HCT116 (cell line): ENCODE measurements at places on chromosomes 4 and X. TPM values are rescaled to one million over a fixed set of nuclear protein-coding genes. Genes with fewer than 3 reads are reported as not detected.

GRCh38 chr4:150588316-150588715, 6.4 kb downstream of the MAB21L2 start:
- H3K27me3 ChIP-seq: no peaks in the 10 kb centered on the region
- H3K27ac ChIP-seq: no peak overlapping the region
- no peaks in the 10 kb centered on the region; the same call in 1 of the 2 replicates for H3K36me3 ChIP-seq
- DNase-seq: no peak
- H3K4me1 ChIP-seq: no peaks in the 10 kb centered on the region
- no peak overlapping the region for H3K4me3 ChIP-seq

DNA sequence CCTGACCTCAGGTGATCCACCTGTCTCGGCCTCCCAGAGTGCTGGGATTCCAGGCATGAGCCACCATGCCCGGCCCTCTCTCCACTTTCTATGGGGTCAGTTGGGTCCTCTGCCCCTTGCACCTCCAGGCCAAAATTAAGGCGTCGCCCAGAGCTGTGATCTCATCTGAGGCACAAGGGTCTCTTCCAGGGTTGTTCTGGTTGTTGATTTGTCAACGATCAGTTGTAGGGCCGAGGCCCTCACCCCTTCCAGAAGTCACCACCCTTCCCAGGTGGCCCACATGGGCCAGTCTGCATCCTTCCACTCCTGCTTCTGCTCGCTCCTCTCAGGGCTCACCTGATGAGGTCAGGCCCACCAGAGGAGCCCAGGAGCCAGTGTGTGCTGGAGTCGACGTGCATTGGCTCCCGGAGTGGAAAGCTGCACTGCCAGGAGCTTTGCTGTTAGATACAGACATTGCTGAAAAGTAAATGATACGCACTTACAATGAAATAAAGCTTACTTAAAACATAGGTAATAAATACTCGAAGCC, 14.3 kb upstream of the TMEM271 start:
- DNase-seq: no peak
- no peak overlapping the region for H3K4me3 ChIP-seq
- no peaks in the 10 kb centered on the region for H3K27me3 ChIP-seq
- H3K36me3 ChIP-seq: no peaks in the 10 kb centered on the region

GRCh38 chrX:150544835-150545770, 23.3 kb upstream of the MTM1 start:
- H3K36me3 ChIP-seq: no peaks in the 10 kb centered on the region
- DNase-seq: no peak
- H3K27ac ChIP-seq: no peak overlapping the region
- no peaks in the 10 kb centered on the region for H3K4me1 ChIP-seq
- no peaks in the 10 kb centered on the region for H3K27me3 ChIP-seq
- H3K4me3 ChIP-seq: no peak overlapping the region

GRCh38 chr4:109065006-109065405, 237.5 kb downstream of the COL25A1 start:
- H3K27ac ChIP-seq: no peak overlapping the region
- H3K27me3 ChIP-seq: peaks cover 37% of the 10 kb centered on the region
- no peaks in the 10 kb centered on the region for H3K4me1 ChIP-seq
- no peak overlapping the region for H3K4me3 ChIP-seq
- DNase-seq: no peak

DNA sequence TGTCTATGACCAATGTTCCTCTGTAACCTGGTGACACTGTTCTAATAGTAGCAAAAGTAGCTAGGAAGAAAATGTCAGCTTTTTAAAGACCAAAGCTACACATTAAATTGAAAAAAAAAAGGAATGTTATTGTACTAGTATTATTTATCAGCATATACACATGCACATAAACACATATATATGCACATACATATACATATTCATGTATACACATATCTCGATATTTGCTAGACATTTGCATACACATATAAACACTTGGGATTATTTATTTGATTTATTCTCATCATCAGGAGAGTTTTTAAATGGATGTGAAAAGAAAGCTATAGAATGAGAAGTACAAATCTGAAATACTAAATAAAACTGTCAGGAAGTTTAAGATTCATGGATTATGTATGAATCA, 21.3 kb upstream of the NEIL3 start:
- H3K4me1 ChIP-seq: no peaks in the 10 kb centered on the region
- no peaks in the 10 kb centered on the region for H3K27me3 ChIP-seq
- H3K27ac ChIP-seq: no peak overlapping the region
- no peaks in the 10 kb centered on the region for H3K36me3 ChIP-seq
- no peak overlapping the region for H3K4me3 ChIP-seq

DNA sequence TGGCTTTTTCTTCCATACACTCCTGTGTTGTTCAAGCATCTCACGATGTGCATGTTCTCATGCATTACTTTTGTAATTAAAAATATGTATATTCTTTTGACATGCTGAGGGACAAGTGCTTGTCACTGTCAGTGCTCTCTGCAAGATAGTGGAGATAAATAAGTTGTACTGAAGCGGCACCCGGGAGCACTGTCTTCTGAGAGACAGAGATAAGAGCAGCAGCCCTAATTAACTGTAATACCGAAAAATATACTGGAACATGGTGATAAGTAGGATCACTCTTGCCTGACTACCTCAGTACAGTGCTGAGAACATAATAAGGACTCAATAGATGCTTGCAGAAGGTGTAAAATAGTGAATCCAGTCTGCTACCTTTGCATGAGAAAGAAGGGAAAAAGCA, 9.4 kb upstream of the GPR173 start:
- no peaks in the 10 kb centered on the region for H3K36me3 ChIP-seq
- H3K4me1 ChIP-seq: no peaks in the 10 kb centered on the region
- no peak overlapping the region for H3K27ac ChIP-seq
- no peaks in the 10 kb centered on the region for H3K27me3 ChIP-seq
- no peak overlapping the region for H3K4me3 ChIP-seq

TRIM60 gene
- not detected for total RNA-seq

- H3K36me3 ChIP-seq: no peaks in the 10 kb centered on the region
- DNase-seq: no peak
- no peak overlapping the region for H3K4me3 ChIP-seq
- no peak overlapping the region for H3K27ac ChIP-seq
These were observed 6.0 kb upstream of the VGLL1 start for GRCh38 chrX:136525738-136526606.

DNA sequence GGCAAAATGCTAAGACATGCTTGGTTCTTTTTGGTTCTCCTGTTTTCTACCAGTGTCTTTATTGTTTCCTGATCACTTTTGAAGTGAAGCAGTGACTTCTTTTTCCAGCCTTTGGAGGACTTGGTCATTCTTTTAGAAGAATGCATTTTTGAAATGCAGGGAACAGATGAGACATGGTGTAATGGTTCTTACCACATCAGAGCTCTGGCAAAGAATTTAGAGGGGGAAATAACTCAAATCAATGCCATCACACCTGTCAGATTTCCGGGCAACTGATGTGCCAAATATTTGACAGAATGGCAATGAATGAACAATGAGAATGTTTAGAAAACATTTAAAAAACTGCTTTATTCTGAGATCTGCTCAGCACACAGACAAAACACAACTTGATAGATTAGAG, 519.6 kb downstream of the IQCM start:
- H3K4me1 ChIP-seq: no peaks in the 10 kb centered on the region
- no peaks in the 10 kb centered on the region for H3K36me3 ChIP-seq
- no peak overlapping the region for H3K27ac ChIP-seq
- no peaks in the 10 kb centered on the region for H3K27me3 ChIP-seq
- no peak overlapping the region for H3K4me3 ChIP-seq
- DNase-seq: no peak

GRCh38 chr4:78975865-78976264, 36.6 kb upstream of the PAQR3 start:
- no peaks in the 10 kb centered on the region for H3K4me1 ChIP-seq
- no peak for DNase-seq
- no peak overlapping the region for H3K4me3 ChIP-seq
- peaks cover 25% of the 10 kb centered on the region for H3K27me3 ChIP-seq

- H3K27ac ChIP-seq: no peak overlapping the region
- no peaks in the 10 kb centered on the region for H3K27me3 ChIP-seq
- no peak for DNase-seq
- no peak overlapping the region for H3K4me3 ChIP-seq
These were observed 111.1 kb upstream of the TLL1 start for GRCh38 chr4:165761963-165762362.

FGFBP2 gene
- not detected for total RNA-seq

DNA sequence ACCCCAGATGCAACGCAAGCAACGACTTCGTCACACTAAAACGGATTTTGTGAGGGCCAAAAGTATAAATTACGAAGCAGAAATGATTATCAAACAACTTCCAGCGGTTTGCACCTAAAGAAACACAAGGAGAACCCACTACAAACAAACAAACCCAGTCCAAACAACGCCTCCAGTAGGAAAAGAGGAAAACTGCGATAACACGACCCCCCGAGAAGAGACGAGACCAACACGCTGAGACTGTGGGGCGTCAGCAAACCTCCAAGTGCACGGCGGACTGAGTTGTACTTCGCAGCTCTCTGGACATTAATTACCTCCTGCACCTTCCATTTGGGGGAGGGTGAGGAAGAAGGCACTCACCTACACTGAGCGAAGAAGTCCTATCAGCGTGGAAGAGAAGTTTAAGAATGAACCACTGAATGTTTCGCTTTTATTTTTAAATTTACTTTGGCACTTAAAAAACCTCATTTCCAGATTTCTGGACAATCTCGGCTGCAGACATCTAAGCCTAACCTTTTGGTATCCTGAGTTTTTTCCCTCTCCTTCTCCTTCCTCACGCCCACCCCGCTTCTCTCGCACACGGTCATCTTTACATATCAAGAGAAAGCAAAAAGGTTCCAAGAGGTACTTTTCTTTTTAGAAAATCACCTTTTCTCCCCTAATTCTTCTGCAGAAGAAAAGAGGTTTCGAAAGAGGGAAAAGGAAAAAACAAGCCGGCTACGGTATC, at the start of gene MAB21L2:
MAB21L2 (plus strand) TSS at position 6 of the 727 bp plus-strand sequence. CDS start 879 bp downstream, outside the sequence.
- no peaks in the 10 kb centered on the region for H3K4me1 ChIP-seq
- H3K36me3 ChIP-seq: no peaks in the 10 kb centered on the region
- no peaks in the 10 kb centered on the region for H3K27me3 ChIP-seq
- H3K4me3 ChIP-seq: no peak within 1 kb of the TSS
- DNase-seq: no peak

GUCY1B1 gene
- not detected for total RNA-seq

- no peak overlapping the region for H3K4me3 ChIP-seq
- no peaks in the 10 kb centered on the region for H3K36me3 ChIP-seq
- H3K4me1 ChIP-seq: no peaks in the 10 kb centered on the region
- H3K27me3 ChIP-seq: no peaks in the 10 kb centered on the region
These were observed 50.4 kb downstream of the GPC4 start for GRCh38 chrX:133364865-133365264.

DNA sequence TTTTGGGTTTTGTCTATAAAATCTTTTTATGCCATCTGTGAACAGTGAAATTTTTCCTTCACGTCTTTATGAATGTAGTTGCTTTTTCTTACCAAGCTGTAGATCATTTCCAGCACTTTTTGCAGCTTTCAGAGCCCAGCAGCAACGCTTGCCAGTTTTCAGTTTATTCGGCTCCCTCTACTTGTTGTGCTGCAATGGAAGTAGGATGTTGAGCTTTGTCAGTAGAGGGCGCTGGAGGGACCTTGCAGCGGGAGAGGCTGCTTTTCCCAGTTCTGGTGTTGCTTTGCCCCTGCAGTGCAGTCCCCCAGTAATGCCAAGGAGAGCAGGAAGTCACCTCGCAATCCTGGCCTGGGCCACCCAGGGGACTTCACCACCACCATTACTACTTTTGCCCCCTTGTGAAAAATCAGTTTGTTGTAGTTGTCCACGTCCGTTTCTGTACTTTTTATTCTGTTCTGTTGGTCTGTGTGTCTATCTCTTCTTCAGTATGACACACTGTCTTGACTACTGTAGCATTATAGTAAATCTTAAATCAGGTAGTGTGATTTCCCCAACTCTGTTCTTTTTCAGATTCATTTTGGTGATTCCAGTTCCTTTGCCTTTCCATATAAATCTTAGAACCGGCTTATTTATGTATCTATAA, 21.8 kb downstream of the CMC4 start:
- no peak for DNase-seq
- no peaks in the 10 kb centered on the region for H3K4me1 ChIP-seq
- H3K36me3 ChIP-seq: no peaks in the 10 kb centered on the region
- H3K4me3 ChIP-seq: no peak overlapping the region

DNA sequence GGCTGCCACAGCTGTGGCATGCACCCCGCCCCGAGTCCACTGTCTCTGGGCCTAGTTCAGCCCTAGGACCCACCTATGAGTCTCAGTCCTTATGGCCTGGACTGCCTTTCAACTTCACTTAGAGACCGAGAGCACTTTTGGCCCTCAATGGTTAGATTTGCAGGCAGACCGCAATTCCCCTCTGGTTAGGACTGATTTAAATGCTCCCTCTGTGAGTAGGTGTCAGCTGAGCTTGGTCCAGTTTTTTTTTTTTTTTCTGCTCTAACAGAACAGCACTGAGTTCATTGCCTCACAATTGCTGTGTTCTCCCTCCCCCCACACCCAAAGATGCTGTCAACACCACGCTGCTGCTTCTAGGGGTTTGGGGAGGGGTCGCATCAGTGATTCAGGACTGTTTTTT, 143.2 kb downstream of the BMP15 start:
- no peaks in the 10 kb centered on the region for H3K27me3 ChIP-seq
- no peaks in the 10 kb centered on the region for H3K4me1 ChIP-seq
- no peak for DNase-seq
- no peak overlapping the region for H3K4me3 ChIP-seq
- H3K27ac ChIP-seq: no peak overlapping the region

DNA sequence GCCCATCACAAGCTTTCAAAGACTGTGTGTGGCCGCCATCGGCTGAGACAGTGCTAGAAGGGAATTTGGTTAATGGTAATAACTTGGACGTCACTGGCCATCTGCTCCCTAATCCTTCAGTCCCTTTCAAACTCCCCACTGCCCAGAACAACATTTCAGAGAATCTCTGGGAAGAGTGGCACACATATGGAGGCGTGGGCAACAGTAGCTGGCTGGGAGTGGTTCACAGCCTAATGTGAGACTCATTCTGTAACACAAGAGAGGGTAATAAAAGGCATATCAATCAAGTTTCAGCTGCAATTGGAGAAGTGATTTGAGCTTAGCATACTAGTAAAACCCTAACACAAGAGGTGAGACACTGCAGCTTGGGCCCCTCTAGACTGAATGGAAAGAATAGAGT, 15.4 kb downstream of the SMIM10 start:
- H3K27ac ChIP-seq: no peak overlapping the region
- H3K27me3 ChIP-seq: no peaks in the 10 kb centered on the region
- no peaks in the 10 kb centered on the region for H3K36me3 ChIP-seq
- H3K4me3 ChIP-seq: no peak overlapping the region
- H3K4me1 ChIP-seq: peaks cover 13% of the 10 kb centered on the region; the same call in 1 of the 2 replicates

DNA sequence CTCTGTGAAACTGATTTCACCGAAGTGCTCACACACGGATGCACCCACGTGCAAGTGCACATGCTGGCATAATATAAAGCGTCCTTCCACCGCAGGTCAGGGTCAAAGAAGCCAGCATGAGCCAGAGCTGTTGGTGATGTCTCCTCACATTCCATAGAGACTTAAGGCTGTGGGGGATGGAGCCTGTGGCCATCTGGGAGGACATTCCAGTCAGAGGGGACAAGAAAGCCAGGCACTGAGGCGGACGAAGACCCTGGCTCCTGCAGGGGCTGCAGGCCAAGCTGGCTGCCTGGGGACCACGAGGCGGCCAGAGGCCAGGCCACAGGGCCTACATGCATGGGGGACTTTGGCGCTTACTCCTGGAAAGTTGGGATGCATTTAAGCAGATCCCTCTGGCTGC, 7.7 kb downstream of the RNF212 start:
- H3K27ac ChIP-seq: no peak overlapping the region
- no peak for DNase-seq
- H3K4me3 ChIP-seq: no peak overlapping the region
- no peaks in the 10 kb centered on the region for H3K27me3 ChIP-seq
- no peaks in the 10 kb centered on the region for H3K36me3 ChIP-seq
